ENCODE measurements at places on chromosomes 1 and 21.
A peak's percentile ranks its signal among the peaks of the same experiment; 100 is the strongest.

DNA sequence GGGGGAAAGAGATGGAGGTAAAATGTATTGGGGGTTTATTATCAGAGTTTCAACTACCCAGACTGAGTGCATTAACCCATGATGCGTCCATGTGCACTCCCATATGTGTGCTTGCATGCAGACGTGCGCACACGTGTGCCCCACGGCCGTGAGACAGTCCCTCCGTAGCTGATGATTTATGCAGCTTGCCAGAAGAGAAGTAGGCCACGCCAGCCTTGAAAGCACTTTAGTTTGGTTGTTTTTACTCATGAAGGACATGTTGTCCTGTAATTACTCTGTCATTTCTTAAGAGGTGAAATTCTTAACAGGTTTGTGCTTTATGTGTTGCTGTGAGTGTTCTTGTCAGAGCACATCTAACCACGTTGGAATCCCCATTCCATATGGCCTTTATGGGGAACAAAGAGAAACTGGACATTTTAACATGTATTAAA, 467.8 kb downstream of the LMO4 start:
- DNase-seq, result no peak

DNA sequence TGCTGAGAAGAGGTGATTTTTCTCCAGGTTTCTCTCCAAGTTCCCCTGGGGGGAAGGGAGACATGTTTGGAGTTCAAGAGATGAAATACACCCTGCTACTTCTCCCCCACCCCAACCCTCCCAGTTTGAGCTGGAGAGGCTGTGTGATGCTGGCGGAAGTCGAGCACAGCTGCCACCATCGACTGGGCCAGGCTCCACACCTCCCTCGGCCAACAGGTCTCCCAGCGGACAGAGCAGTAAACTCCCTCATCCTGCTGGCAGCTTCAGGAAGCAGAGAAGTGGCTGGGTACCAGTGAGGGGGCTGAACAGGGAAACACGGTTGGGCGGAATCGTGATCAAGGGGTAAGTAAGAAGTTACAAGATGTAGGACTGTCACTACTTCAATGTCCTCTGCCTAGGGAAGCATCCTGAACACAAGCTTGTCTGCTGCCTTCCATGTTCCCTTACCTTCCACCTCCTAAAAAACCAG, 6.6 kb upstream of the NHLH1 start:
- DNase-seq, result no peak

- no peak for DNase-seq
These were observed 4.9 kb downstream of the ASAP3 start for GRCh38 chr1:23478896-23479665.

- no peak for DNase-seq
These were observed 222.8 kb upstream of the ZRANB2 start for GRCh38 chr1:71303617-71304041.

- no peak for DNase-seq
These were observed 48.5 kb upstream of the NRDC start for GRCh38 chr1:51927029-51927428.

GRCh38 chr1:9724706-9725476, 73.4 kb downstream of the PIK3CD start:
- DNase-seq, result no peak

GRCh38 chr1:228013131-228013934, 6.5 kb downstream of the WNT3A start:
- peak; percentile 96 for DNase-seq

DNA sequence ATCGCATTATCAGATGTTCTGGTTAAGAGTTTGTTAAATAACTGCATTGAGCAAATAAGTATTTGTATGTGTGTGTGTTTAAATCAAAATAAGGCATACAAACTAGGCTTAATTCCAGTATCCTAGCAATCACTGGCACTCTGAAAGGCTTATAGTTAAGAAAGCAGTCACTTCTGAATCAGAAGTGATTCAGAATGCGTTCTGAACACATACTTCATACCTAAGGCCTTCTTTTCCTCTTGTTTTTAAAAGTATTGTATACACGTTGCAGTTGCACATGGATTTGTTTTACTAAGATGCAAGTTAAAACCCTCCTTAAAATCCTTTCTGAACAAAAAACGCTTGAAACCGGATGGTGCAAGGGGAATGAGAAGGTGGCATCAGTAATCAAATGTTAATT, 238.4 kb upstream of the DMRTA2 start:
- no peak for DNase-seq

- no peak for DNase-seq
These were observed 155.8 kb downstream of the DPYD start for GRCh38 chr1:97764991-97765390.

DNA sequence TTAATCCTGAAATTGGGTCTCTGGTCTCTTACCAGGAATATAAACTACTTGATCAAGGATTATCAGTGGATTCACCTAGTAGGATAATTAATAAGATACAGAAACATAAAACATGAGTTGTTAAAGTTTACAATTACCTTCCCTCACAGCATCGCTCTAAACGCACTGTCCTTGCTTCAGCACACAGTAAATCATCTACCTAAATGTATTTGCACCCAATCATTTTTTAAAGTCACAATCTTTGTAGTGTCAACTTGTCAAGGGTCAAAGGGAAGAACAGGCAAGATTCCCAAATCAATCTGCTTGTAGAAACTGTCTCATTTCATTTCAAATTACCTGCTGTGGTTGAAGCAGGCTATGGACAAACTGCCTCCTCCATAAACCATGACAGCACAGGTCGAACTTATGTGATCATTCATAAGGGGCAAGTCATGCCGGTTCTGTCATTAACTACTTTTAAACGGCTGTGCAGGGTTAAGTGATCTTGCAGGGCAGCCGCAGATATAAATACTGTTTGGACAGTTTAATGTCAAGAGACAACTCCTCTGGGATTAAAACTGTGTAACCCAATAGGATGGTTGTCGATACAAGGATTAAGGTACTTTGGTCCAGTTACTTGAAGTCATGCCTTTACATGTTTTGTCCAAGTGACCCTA, 93.6 kb downstream of the ZNF281 start:
- DNase-seq, result no peak

DNA sequence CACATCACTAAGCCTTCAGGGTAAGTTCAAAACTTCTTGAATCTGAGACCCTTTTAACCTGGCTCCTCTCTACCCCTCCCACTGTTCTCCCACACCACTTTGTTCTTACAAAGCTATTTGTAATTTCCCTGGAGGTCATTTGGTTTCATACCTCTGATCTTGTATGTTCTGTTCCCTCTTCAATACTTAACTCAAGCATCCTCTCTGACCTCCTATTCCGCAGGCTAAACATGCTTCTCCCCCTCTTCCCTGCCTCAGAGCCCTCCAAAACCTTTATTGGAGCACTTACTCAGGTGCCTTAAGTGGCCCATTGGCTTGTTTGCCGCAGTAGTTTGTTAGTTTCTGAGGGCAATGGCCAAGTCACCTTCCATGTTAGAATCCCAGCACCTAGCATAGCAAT, 54.8 kb downstream of the SSX2IP start:
- no peak for DNase-seq

DNA sequence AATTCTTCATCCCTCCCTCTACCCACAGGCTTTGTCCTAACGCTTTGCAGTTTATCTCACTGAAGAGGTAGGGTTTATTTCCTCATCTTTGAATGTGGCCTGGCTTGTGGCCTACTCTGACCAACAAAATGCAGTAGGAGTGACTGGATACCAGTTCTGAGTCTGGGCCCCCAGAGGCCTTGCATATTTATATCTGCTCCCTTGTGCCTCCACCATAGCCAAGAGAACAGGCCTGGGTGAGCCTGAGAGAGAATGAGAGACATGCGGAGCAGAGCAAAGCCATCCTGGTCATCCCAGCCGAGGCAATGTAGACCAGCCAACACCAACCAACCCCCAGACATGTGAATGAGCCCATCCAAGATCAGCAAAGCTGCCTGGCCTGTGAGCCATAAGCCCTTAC, 30.3 kb downstream of the SMIM12 start:
- peak; percentile 69 for DNase-seq

DNA sequence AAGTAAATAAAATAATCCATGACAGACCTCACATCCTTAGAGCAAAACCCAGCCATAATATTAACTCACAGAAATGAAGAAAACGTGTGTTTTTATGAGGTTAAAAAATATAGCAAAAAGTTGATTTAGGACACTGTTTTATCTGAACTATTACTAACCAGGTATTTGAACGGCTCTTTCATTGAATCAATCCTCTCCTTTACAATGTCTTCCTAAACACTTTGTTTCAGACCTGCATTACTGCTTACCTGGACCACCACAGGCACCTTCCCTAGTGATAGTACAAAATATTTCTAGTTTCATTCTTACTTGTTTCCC, 25.0 kb downstream of the TBX15 start:
- no peak for DNase-seq

- no peak for DNase-seq
These were observed 4.9 kb downstream of the PTPN7 start for GRCh38 chr1:202155478-202156021.
